NCI-H526 treated with DMSO at 0.1 percent for 48 hours (cell line): ENCODE measurements at places on chromosomes 3 and 15.

- DNase-seq: peak; percentile 46
These were observed 33.1 kb downstream of the RAB11A start for GRCh38 chr15:65902373-65902772.

GRCh38 chr3:50162034-50162883 lies 7.1 kb downstream of the SEMA3F start:
- no peak for DNase-seq

GRCh38 chr15:67880651-67881182 lies 40.9 kb upstream of the RNU6-1 start:
- no peak for DNase-seq

GRCh38 chr3:37722477-37722876 lies 139.2 kb upstream of the CTDSPL start:
- DNase-seq: no peak

GRCh38 chr15:26260517-26261133 lies 397.5 kb upstream of the ATP10A start:
- DNase-seq: peak; percentile 4

GRCh38 chr15:84598993-84599392 lies 1.8 kb upstream of the ZSCAN2 start:
- DNase-seq: peak; percentile 26

GRCh38 chr15:32659340-32660155 lies 18.0 kb downstream of the SCG5 start:
- peak; percentile 32 for DNase-seq

GRCh38 chr3:136708333-136708985 lies 43.7 kb downstream of the STAG1 start:
- DNase-seq: no peak

- DNase-seq: no peak
These were observed 108.4 kb upstream of the ZNF385D start for GRCh38 chr3:21859124-21860081.

DNA sequence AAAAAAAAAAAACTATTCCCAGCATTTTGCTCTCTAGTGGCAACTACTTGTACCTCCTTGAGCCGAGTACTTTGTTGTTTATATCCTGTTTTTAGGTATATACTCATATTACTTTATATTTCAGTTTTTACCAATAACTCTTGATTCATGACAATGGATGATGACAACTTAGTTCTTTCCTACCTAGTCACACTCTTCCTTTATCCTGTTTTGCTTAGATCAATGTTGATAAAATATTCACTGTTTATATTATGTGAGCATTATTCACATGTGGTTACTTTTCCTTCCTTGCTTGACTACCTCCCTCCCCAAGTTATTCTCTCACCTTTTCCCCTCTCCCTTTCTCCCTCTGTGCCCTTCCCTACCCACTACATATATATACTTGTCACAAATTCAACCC lies 53.7 kb downstream of the NKIRAS1 start:
- no peak for DNase-seq

DNA sequence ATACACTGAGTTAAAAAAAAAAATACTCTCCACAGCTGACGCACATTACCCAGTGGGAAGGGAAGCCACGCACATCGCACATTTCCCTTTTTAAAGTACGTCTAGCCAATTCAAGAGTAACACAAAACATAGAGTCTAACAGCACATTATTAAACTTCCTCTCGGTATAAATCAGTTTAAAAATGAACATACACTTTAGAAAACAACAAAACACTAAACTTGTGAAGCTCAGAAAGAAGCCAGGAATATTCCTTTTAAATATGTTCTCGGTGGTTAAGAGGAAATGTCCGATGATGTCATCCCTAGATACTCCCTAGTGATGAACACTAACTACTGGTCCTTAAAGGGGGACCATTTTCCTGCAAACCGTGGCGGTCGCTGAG lies 721 bp downstream of the MYEF2 start:
- DNase-seq: no peak

DNA sequence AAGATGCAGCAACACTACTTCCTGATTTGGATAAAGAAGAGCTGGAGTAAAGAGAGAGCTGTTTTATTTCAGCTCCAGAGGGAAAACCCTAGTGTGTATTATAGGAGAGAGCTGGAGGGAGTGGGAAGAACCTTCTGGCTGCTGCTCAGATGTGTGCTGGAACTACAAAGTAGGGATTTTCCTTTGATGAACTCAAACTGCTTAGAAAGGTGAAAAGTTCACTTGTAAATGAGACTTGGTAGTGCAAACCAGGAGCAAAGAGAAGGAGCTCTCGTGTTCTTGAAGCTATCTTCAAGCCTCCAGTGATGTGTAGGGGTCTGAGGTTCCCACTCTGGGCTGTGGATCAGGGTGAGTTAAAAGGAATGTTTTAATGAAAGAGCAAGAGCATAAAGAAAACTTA lies 110.4 kb downstream of the EDEM1 start:
- peak; percentile 55 for DNase-seq

DNA sequence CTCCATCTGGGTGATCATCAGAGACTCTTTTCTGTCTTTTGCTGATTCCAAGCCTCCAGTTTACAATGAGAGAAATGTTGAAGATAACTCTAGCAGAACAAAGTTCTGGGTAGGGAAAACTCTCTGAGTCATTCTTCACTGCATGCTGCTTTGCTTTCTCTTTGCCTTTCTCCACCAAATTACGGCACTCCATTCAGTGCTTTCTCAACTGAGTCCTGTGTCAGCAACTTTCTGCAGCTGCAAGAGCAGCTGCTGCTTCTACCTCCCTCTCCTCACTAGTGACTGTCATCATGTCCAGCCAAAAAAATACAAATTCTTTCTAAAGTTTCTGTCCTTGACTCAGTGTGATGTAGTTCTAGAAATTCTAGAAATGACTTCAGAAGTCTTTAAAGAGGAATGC lies 953.8 kb downstream of the IGSF11 start:
- no peak for DNase-seq

DNA sequence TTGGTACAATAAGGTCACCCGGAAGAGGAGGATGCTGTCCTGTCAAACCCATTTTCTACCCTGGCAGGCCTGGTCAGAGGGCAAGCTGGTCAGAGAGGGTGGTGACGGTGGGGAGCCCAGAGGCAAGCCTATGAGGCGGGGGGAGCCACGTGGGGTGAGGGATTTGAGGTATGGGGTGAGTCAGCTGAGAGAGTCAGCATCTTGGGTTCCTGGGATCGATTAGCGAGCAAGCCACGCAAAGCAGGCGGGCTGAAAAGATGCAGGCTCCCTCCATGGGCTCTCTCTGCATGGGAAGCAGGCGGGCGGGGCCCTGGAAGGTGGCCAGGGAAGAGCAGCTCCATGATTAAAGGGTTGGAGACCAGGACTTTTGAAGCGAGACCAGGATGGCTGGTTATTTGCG lies 48.1 kb downstream of the MAGEF1 start:
- DNase-seq: no peak

DNA sequence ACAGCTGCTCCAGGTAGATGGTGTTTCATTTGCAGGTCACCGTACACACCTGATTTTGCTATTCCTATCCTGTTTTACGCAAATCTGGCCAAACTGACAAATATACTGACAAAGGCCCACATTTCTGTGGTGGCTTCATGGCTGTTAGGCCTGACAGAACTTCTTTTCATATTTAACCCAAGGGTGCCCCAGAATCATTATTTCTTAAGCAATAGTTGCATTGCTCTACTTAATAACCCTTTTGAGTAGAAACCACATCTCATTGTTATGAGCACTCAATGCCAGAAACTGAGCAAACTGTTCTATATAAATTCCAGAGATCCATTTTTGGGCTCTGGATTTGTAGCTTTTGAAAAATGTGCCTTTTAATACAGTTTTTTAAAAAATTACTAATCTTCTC lies 19.4 kb downstream of the ASTE1 start:
- DNase-seq: no peak

DNA sequence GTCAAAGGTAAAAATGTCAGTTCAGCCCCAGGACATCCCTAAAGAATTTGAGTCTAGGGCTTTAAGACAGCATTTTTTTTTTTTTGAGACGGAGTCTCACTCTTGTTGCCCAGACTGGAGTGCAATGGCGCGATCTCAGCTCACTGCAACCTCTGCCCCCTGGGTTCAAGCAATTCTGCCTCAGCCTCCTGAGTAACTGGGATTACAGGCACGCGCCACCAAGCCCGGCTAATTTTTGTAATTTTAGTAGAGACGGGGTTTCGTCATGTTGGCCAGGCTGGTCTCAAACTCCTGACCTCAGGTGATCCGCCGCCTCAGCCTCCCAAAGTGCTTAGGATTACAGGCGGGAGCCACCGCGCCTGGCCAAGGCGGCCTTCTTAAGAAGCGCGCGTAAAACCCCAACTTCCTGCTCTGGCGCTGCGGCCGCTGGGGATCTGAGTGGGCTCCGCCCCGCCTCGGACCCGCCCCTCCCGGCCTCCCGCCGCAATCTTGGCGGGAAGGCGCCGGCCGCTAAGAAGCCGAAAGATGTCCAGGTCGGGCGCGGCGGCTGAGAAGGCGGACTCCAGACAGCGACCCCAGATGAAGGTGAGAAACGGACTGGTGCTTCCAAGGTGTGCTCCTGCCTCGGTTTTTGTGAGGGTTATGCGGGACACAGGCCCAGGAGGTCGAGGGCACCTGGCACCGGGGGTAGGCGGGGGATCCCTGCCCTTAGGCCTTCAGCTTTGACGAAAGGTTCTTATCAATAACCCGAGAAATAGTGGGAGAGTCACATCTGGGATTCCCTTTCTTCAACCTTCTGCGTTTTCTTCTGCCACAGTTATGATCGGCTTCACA lies at the start of gene WDR76:
Gene WDR76 (plus strand): TSS at position 495 of the 834 bp plus-strand sequence. CDS start 31 bp downstream, at position 526.
- DNase-seq: peak; percentile 74

GRCh38 chr3:151430821-151431484 lies 29.9 kb downstream of the IGSF10 start:
- DNase-seq: no peak

- no peak for DNase-seq
These were observed 68.4 kb downstream of the CRTC3 start for GRCh38 chr15:90598031-90598577.

GRCh38 chr3:11909726-11910125 lies 63.0 kb upstream of the TAMM41 start:
- DNase-seq: no peak

- DNase-seq: no peak
These were observed 56.5 kb upstream of the GPD1L start for GRCh38 chr3:32049916-32050315.

GRCh38 chr3:15164340-15164739 lies 41.7 kb upstream of the CAPN7 start:
- no peak for DNase-seq

DNA sequence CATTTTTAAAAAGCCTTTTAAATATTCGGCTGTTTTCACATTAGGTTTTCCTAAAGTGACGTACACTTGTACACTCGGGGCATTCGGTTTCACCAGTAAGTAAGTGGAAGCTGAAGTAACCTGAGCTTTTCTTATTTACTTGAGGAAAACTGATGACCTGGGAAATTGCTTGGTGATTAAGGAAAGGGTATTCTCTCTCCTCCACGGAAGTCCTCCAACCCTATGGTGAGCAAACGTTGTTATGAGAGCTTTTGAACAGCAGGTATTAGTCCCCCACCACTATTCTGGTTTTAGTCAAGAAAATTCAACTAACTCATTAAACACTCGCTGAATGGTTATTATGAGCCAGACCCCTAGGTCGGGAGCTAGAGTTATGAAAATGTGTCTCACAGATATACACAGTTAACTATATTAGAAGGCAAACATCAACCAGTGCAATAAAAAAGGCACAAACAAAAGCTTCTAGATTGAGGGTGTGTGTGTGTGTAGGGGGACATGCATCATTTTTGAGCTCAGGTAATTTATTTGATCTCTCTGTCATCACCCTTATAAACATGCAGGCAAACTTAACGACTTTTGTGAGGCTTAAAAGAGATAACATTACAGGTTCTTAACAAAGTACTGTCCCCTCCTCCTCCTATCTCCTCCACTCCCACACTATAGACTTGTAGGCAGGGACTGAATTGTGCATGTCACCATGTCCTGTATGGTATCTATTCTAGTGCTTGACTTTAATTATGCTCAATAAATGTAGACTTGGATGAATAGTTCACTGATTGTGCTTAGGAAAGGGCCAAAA lies 143.3 kb upstream of the MB21D2 start:
- DNase-seq: no peak

DNA sequence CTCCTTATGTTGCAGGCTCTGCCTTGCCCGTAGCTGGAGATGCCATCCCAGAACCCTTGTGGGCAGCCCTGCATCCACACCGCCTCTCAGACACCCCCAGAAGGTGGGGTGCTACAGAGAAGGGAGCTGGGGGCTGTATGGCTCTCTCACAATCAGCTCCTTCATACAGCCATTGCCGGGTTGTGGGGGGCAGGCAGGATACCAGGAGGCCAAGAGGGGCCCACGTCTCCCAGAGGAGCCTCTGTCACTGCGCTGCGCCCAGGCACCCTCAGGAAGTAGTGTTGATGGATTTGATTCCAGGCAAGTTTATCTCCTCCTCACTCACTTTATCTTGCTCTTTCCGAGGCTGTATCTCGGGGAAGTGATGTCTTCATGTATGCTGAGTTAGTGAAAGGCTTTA lies 171.6 kb downstream of the CHDH start:
- no peak for DNase-seq

DNA sequence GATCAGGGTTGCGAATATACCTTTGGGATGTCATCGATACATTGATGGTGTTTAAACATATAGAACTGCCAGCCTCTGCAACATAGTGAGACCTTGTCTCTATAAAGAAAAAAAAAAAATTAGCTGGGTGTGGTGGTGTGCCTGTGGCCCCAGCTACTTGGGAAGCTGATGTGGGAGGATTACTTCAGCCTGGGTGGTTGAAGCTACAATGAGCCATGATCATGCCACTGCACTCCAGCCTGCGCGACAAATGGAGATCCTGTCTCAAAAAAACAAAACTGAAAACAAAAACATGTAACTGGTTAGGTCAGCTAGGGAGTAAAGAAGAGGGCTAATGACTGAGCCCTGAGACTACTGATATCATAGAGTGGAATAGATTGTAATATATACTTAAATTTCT lies 30.7 kb upstream of the MGA start:
- DNase-seq: no peak

DNA sequence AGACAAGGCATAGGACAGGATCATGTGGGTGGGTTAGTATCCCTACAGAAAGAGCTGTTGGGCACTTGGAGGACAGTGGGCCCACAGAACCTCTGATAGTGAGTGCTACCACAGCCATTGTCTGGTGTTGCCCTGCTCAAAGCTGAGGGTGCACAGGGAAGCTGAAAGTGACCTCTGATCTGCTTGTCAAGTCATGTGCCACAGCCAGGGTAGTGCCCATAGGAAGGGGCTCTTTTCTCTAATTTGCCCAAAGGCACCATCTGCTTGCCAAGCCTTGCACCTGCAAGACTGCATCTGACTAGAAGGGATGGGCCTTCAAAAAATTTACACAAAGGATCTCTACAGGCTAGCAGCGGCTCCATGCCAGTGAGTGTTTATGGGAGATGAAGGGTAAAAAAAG lies 87.4 kb upstream of the GSK3B start:
- no peak for DNase-seq
